Effector memory CD4-positive, alpha-beta T cell (primary cell): ENCODE measurements at places on chromosomes 16 and 17.

DNA sequence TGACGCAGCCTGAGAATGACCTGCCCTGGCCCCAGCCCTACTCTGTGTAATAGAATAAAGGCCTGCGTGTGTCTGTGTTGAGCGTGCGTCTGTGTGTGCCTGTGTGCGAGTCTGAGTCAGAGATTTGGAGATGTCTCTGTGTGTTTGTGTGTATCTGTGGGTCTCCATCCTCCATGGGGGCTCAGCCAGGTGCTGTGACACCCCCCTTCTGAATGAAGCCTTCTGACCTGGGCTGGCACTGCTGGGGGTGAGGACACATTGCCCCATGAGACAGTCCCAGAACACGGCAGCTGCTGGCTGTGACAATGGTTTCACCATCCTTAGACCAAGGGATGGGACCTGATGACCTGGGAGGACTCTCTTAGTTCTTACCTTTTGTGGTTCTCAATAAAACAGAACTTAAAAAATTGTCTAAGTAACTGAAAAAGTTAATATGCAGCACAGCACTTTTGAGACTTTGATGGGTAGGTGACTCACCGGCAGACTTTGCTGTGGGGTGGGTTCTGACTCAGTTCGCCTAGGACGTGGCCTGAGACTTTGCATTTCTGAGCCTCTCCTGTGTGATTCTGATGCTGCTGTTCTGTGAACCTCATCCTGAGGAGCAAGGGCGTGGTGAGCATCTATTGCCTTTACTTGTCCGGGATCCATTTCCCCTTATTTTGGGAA, 5.7 kb downstream of the LAT start:
- DNase-seq, result no peak

GRCh38 chr16:52494621-52495020, 52.3 kb downstream of the TOX3 start:
- DNase-seq, result no peak

DNA sequence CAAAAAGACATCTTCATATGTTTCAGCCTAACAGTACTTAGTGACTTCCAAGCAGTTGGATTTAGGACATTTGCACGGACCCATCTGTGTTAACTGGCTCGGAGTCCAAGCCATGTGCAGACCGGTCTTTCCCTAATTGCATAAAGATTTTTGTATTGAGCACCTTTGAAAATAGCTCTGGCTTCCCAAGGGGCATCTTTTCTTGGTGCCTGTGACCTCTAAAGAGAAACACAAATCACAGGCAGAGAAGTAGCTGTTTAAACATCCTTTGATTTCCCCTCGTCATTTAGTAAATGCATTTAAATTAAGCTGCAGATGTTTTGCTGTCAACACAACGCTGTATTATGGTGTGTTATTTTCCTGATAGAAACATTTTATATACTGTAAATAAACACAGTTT, 288.2 kb upstream of the SALL1 start:
- DNase-seq, result no peak

- no peak for DNase-seq
Observed at GRCh38 chr16:51243936-51244436, 92.9 kb upstream of the SALL1 start.

DNA sequence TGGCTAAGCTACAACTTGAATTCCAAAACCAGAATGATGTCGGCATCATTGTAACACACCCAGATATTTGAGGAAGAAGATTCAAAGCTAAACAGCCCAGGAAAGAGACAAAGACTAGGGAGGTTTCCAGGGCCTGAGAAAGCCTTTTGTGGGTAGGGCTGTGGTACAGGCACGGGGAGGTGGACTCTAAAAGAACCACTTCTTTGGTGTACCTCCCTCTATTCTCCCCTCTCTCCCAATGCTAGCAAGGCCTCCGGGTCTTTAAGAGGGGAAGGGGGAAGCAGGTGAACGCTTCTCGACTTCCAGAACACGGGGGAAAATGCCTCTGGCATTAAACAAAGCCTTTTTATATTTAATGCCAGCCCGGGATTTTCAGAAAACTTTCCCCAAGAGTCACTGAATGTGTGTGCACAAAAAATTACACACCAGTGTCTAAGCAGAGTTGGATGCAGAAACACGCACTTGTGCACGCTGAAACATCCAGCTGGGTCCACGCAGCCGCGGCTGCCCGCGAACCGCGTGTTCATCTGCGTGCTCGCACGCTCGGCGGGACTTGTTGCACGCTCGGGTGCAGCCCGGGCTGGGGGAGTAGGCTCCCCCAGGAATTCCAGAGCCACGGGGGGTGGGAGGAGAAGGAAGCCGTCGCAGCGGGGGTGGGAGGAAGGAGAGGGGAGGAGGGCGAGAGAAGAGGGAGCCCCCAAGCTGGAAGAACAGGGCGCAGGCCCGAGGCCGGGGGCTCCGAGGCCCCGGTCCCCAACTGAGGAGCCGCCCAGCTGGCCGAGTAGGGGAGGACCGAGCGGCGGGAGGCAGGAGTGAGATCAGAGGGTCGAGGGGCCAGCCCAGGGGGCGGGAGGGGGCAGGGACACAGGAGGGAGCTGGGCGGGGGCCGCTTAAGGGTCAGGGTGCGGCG, 20.1 kb upstream of the ZNF423 start:
- DNase-seq, result no peak

- DNase-seq, result no peak
Observed at GRCh38 chr17:18848501-18848900, 9.4 kb upstream of the PRPSAP2 start.

- DNase-seq, result no peak
Observed at GRCh38 chr16:66131156-66131807, 235.2 kb upstream of the CDH5 start.

DNA sequence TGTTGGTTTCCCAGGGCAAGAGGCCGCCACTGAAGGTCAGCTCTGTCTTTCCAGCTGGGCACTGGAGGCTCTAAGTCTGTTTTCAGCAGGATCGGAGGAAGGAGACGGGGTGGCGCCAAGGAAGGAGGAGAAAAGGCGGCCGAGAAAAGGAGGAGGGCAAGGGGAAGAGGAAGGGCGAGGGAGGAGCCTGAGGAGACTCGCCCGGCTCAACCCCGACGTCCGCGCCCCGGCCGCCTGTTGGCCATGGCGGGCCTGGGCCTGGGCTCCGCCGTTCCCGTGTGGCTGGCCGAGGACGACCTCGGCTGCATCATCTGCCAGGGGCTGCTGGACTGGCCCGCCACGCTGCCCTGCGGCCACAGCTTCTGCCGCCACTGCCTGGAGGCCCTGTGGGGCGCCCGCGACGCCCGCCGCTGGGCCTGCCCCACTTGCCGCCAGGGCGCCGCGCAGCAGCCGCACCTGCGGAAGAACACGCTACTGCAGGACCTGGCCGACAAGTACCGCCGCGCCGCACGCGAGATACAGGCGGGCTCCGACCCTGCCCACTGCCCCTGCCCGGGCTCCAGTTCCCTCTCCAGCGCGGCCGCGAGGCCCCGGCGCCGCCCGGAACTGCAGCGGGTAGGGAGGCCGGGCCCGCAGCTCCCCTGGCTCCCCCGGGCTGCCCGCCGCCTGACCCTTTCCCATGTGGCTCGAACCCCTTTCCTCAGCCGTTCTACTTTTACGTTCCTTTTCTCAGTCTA, at the start of gene RNF135:
Gene RNF135, plus strand, starts transcription at position 209 of the 737 bp plus-strand sequence. Its CDS starts 35 bp downstream, at position 244.
- peak; percentile 12 for DNase-seq

- DNase-seq, result no peak
Observed at GRCh38 chr17:56184650-56185049, 31.4 kb downstream of the ANKFN1 start.

DNA sequence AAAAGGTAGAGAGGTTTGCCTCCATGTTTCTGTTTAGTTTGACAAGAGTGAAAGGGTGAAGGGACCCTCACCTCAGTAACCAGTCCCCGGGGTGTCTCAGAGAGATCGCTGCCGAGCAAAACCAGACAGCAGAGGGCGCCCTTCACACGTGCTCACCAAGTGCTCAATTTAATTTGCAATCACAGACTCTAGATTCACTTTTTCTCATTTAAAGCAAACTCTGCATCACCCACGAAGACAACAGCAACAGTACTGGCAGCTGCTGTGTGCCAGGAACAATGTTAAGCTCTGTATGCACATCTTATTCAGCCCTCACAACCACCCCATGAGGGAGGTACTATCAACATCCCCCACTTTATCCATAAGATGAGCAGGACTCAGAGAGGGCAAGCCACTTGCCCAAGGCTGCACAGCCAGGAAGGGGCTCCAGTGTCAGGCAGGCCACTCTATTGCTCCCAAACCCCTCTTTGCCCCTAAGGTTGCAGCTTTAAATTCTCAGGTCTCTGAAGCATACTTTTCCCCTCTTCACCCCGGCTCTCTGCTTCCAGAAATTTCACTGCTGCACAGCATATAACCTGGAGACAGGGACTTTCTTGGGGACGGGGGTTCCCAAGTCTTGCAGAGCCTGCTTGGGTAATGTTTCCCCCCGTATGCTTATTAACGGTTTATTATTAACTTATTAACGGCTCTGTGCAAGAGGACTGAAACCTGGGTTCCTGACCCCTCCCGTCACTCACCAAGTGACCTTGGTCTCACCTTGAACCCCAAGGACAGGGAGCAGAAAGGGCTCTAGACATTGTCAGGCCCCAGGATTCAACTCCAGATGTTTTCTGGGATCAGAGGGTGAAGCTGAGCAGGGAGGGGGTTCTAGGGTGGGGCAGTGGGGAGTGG, 70.9 kb downstream of the CNGB1 start:
- DNase-seq, result peak; percentile 48

- no peak for DNase-seq
Observed at GRCh38 chr17:71987634-71988033, 133.2 kb upstream of the SOX9 start.

DNA sequence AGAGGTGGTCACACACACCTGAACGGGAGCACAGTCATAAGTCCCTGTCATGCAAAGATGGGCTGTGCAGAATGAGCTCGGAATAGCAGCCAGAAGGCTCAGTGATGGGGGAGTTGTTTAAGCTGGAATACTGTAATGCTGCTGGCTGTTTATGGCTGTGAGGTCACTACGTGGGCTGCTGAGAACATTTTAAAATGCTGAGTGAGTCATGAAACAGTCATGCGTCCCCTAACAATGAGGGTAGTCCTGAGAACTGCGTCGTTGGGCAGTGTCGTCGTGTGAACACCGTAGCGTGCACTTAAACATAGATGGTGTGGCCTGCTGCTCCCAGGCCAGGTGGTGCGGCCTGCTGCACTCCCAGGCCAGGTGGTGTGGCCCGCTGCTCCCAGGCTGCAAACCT, 39.7 kb downstream of the TBCD start:
- no peak for DNase-seq
